ENCODE measurements at places on chromosomes 3 and 15. TPM values are rescaled to one million over a fixed set of nuclear protein-coding genes. Genes with fewer than 3 reads are reported as not detected.

CTXND1 gene
- total RNA-seq, result not detected

KLHL24 gene
- 107 TPM for total RNA-seq

TIGIT gene
- total RNA-seq, result 5.0 TPM

EIF4E3 gene
- total RNA-seq, result 38.2 TPM

TMEM207 gene
- total RNA-seq, result not detected

PATL2 gene
- 69.4 TPM for total RNA-seq

LSMEM2 gene
- total RNA-seq, result not detected

PLEKHO2 gene
- total RNA-seq, result 8.6 TPM

NANOGP8 gene
- not detected for total RNA-seq

NGRN gene
- 53.3 TPM for total RNA-seq

CTSH gene
- 7.9 TPM for total RNA-seq

MEIS2 gene
- not detected for total RNA-seq

GOLGA8Q gene
- 2.6 TPM for total RNA-seq

FBXO40 gene
- total RNA-seq, result not detected

GRCh38 chr3:150429767-150430671 is 21.9 kb downstream of the TSC22D2 start:
- DNase-seq, result no peak

- DNase-seq, result no peak
Measured at GRCh38 chr3:63970631-63971475, 52.4 kb downstream of the PSMD6 start.

DNA sequence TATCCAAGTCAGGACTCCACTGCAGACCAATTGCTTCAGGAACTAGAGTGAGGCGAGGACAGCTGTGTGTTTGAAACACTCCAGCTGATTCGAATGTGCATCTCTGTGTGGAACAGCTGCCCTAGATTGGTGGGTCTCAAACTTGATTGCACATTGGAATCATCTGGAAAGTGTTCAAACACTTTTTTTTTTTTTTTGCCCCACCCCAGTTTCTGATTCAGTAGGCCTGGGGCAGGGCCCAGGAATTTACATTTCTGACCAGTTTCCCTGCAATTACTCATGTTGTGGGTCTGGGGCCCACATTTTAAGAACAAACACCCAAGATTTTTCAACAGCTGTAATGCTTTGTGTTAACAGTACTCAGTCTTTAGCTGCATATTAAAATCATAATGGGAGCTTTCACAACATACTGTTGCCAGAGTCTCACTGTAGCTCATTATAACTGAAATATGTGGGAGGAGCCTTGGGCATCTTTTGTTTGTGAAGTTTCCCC is 156.6 kb downstream of the NR1D2 start:
- DNase-seq, result no peak

DNA sequence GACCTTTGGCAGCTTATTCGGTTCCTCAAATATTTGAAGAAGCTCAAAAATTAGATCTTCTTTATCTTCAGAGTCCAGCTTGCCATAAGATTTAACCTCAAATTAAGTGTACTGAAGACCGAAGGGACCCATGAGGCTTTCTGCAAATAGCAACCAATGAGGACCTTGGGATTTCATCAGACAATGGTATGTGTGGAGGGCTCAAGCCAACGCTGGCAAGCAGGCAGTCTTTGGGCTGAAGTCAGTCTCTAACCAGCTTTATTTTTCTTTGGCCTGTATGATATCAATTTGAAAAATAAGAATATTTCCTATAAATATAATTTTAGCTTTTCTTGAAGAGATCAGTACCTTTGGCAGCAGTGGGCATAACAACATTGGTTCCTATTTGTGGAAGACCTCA is 692.7 kb downstream of the MCTP2 start:
- DNase-seq, result no peak

- no peak for DNase-seq
Measured at GRCh38 chr3:110569073-110569472, 502.5 kb upstream of the NECTIN3 start.

GRCh38 chr15:57229051-57229450 is 147.3 kb upstream of the CGNL1 start:
- DNase-seq, result no peak

GRCh38 chr3:57796261-57796660 is 40.2 kb downstream of the SLMAP start:
- DNase-seq, result no peak

GRCh38 chr3:131053043-131053859 is 26.6 kb downstream of the NEK11 start:
- no peak for DNase-seq

GRCh38 chr3:87626546-87626945 is 350.2 kb upstream of the POU1F1 start:
- DNase-seq, result no peak

- DNase-seq, result no peak
Measured at GRCh38 chr3:17025594-17026139, 140.9 kb downstream of the PLCL2 start.

GRCh38 chr3:66312039-66312438 is 91.2 kb downstream of the SLC25A26 start:
- DNase-seq, result no peak

DNA sequence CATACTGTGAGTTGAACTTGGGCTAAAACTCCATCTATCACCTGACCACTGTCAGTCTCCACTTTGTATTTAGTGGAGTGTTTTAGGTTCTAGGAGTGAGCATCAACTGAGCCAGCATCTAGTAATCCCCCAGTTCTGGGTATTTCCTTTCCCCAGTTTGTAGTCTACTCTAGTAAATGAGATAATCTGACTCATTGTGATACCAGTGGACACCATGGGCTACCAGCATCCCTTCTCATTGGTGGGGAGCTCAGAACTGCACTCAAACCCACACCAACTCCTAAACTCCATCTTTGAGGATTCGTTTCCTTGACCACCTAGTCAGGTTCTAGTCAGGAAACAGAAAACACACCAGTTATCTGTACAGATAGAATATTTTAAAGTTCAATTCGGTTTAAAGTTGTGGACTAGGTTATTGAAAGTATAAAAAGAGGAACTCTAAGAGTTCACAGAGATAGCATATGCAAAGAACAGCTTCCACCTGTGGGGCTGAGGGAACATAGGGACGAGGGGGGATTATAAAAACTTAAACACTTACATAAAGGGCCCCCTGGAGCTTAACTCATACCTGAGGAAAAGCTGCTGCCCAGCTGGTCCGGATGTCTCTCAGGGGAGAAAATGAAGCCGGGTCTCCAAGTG is 36.0 kb downstream of the LEO1 start:
- no peak for DNase-seq

- DNase-seq, result no peak
Measured at GRCh38 chr3:13529196-13530112, 19.5 kb upstream of the FBLN2 start.

GRCh38 chr15:67103869-67104268 is 38.5 kb downstream of the SMAD3 start:
- DNase-seq, result peak; percentile 19

GRCh38 chr15:48029642-48030041 is 91.1 kb upstream of the SLC24A5 start:
- DNase-seq, result no peak

GRCh38 chr3:152084441-152085158 is 184.1 kb upstream of the MBNL1 start:
- DNase-seq, result no peak

GRCh38 chr3:114451561-114452018 is 157.8 kb downstream of the TIGIT start:
- no peak for DNase-seq

- no peak for DNase-seq
Measured at GRCh38 chr3:159783780-159784742, 204.6 kb upstream of the IL12A start.

GRCh38 chr15:88321271-88321670 is 64.7 kb upstream of the NTRK3 start:
- no peak for DNase-seq

GRCh38 chr3:55162031-55162795 is 234.4 kb upstream of the LRTM1 start:
- no peak for DNase-seq

- DNase-seq, result no peak
Measured at GRCh38 chr3:120428924-120429323, 21.9 kb downstream of the FSTL1 start.

DNA sequence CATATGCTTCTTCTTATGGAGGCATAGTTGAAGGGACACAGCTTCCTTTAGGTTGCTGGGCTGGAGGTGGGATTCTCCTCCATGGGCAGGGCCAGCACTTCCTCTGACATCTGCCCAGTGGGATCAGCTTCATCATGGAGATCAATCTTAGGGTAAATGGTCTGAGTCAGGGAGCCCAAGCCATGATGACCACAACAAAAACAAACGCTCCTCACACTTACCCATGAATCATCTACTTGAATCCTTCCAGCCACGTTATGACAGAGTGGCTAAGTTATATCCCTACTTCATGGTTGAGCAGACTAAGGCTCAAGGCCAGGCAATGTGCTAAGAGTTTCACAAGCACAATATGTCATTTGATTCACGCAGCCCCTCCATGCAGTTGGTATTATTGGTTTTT is 87.2 kb upstream of the NMNAT3 start:
- DNase-seq, result no peak

GRCh38 chr3:96844204-96844514 is 29.8 kb downstream of the EPHA6 start:
- no peak for DNase-seq

- no peak for DNase-seq
Measured at GRCh38 chr3:70856414-70857162, 544.1 kb upstream of the MDFIC2 start.

DNA sequence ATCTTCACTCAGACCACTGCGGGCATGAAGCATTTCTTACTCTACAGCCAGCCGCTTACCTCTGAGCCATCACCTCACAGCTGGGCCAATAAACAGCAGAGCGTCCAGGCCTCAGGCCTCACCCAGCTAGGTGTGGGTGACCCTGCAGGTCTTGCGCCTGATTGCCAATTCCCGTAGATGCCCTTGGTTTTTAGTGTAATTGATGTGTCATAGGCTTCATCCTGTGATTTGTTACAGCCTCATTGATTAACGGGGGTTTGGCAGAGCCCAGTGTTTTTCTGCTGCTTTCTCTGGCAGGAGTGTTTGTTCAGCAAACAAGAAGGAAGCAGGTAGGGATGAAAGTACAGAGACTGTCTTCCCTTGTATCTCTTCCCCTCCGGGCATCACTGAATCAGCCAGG is 49.6 kb upstream of the BNIP2 start:
- no peak for DNase-seq

- DNase-seq, result no peak
Measured at GRCh38 chr3:151544164-151544548, 83.3 kb upstream of the IGSF10 start.

DNA sequence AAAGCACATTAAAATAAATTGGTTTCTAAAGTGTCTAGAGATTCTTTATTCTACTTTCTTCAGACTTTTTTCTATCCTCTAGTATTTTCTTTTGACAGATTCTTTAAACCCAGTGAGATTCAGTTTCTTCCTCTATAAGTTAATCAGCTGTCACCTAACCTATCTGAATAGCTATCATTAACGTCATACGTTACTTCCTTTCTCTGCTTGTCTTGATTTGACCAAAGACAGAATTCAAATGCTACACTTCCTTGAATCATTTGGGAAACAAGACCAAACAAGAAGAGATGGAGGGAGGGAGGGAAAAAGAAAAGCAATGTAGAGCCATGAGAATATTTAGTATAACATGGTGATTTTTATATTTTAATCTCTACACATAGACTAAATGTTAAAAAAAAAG is 235.2 kb downstream of the NAALADL2 start:
- DNase-seq, result no peak

DNA sequence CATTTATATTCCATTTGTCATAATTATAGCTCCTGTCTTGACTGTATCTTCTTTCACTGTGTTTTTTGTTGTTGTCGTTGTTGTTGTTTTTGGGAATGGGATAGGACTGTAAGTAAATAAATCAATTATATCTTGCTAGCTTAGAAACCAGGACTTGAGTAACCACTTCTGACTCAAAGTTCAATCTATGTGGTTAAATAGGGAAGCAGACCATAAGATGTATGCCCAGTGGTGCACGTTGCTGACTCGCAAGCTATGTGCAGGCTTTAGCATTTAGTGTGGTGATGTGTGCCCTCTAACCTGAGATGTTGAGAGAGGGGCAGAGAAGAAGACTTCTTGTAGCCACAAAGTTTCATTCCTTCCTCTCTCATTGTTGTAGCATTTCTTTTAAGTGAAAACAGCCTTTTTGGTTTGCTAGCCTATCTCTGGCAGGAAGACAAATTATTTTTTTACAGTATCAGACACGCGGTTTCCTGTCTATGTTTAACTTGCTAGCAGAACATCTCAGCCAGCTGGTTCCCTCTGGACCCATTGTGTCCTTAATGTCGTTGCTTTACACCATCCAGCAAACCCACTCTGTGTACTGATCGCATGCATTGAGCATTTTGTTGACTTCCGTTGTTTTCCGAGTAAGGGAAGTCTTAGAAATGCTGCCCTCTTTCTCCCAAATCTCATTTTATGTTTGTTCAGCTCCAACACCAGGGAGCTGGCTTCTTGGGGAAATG is 52.1 kb downstream of the TGFBR2 start:
- DNase-seq, result peak; percentile 41

GRCh38 chr3:58084788-58085543 is 76.7 kb downstream of the FLNB start:
- DNase-seq, result no peak

GRCh38 chr15:74776821-74777768 is 4.8 kb upstream of the CSK start:
- DNase-seq, result peak; percentile 67

DNA sequence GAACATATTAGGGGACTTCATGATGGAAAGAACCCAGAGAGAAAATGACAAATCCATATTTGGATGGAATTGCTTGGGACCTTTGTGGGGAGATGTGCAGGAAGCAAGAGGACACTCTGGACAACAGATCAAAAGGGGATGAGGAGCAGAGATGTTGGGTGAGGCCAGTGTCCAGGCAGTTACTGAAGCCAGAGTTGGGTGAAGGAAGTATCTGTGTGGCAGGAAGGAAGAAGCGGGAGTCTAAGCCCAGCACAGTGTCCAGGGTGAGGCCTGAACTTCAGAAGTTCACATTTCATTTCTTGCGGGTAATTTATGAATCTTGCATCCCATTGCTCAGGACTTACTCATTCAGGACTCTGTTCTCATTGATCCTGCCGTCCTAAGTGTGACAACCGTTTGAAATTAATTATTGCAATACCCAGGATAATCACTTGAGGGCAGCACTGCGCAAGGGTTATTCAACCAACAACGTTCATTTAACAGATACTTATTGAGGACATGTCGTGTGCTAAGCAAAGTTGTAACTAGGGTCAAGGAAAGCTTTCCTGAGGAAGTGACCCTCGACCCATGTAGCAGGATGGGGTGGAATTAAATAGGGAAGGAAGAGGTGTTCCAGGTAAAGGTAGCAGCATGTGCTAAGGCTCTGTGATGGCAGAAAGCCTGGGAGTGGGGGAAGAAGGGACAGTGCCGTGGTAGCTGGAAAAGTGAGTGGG is 61.3 kb upstream of the CMTM8 start:
- DNase-seq, result peak; percentile 52

- no peak for DNase-seq
Measured at GRCh38 chr3:10320320-10320677, 613 bp downstream of the SEC13 start.

GRCh38 chr15:79027532-79028410 is 62.8 kb downstream of the RASGRF1 start:
- no peak for DNase-seq

GRCh38 chr3:95048564-95048963 is 985.7 kb downstream of the NSUN3 start:
- no peak for DNase-seq

GRCh38 chr3:28547677-28548076 is 199.1 kb upstream of the AZI2 start:
- DNase-seq, result no peak

- DNase-seq, result no peak
Measured at GRCh38 chr3:182690172-182690571, 103.1 kb upstream of the ATP11B start.

GRCh38 chr3:152183473-152183872 is 85.3 kb upstream of the MBNL1 start:
- peak; percentile 65 for DNase-seq

GRCh38 chr3:110881069-110881468 is 190.5 kb upstream of the NECTIN3 start:
- DNase-seq, result no peak

All from naive thymus-derived CD8-positive, alpha-beta T cell (primary cell).